ENCODE measurements at places on chromosomes 16 and 17. TPM values are rescaled to one million over a fixed set of nuclear protein-coding genes. Genes with fewer than 3 reads are reported as not detected.

The TBC1D3G gene
- total RNA-seq: not detected

The HLF gene
- total RNA-seq: 29.4 TPM

The ST6GALNAC2 gene
- total RNA-seq: 29.0 TPM

The CTRL gene
- 0.59 TPM for total RNA-seq

The NPIPB12 gene
- 53.1 TPM for total RNA-seq

The KIF18B gene
- total RNA-seq: 0.89 TPM

The SLC38A8 gene
- not detected for total RNA-seq

The HSD3B7 gene
- total RNA-seq: 23.6 TPM

The DHRS7C gene
- not detected for total RNA-seq

The KRTAP2-3 gene
- not detected for total RNA-seq

The CCL2 gene
- 34.1 TPM for total RNA-seq

The FADS6 gene
- not detected for total RNA-seq

The KRTAP4-9 gene
- not detected for total RNA-seq

The TIMP2 gene
- 260 TPM for total RNA-seq

The ASPHD1 gene
- 1.6 TPM for total RNA-seq

The FOXN1 gene
- total RNA-seq: 0.15 TPM

The ITGAD gene
- total RNA-seq: 0.62 TPM

The MT1H gene
- total RNA-seq: 4.3 TPM

The SPATA20 gene
- 29.7 TPM for total RNA-seq

DNA sequence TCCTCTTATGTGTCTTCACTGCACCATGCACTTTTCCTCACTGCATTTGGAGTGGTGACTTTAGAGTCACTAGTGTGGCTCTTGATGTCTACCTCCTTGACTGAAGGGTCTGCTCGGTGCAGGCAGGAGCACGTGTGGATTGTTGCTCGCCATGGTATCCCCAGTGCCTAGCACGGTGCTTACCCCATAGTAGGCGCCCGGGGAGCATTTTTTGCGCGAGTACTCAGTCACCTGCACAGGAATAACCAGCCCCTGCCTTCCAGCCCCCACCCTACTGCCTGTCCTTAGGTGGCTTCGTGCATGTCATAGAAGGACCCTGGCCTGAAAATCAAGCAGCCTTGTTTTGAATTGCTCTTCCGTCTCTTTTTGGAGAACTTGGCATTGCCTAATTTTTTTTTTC is 31.3 kb downstream of the CDRT15 start:
- H3K4me3 ChIP-seq: no peak overlapping the region
- no peak for DNase-seq
- no peak overlapping the region for H3K27ac ChIP-seq
- peaks cover 19% of the 10 kb centered on the region for H3K36me3 ChIP-seq
- no peaks in the 10 kb centered on the region for H3K27me3 ChIP-seq
- peaks cover 22% of the 10 kb centered on the region for H3K4me1 ChIP-seq

DNA sequence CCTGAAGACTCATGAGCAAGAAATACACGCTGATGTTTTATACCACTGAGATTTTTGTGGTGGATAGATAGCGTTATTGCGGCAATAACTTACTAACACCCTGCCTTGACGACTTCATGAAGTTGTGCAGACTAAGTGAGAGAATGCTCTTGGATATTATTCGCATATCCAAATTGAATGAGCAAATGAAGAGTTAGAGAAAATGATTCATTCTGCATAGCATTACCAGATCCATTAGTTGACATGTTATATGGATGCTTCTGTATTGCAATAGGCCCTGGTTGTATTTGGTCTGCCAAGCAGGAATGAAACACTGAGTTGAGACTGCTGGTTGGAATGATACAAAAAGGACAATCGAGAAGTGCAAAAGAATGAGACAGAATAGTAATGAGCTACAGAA is 247.3 kb downstream of the CA10 start:
- no peak overlapping the region for H3K27ac ChIP-seq
- no peak for DNase-seq
- H3K27me3 ChIP-seq: no peaks in the 10 kb centered on the region
- no peak overlapping the region for H3K4me3 ChIP-seq

- H3K27me3 ChIP-seq: no peaks in the 10 kb centered on the region
- DNase-seq: peak; percentile 4
- no peaks in the 10 kb centered on the region for H3K36me3 ChIP-seq
- H3K27ac ChIP-seq: peak overlapping the region; percentile 24
- H3K4me1 ChIP-seq: peaks cover 40% of the 10 kb centered on the region
Observed at GRCh38 chr17:45319239-45319703, 2.5 kb upstream of the MAP3K14 start.

- no peak for DNase-seq
- H3K4me3 ChIP-seq: no peak overlapping the region
Observed at GRCh38 chr16:13436641-13437412, 483.1 kb upstream of the ERCC4 start.

GRCh38 chr17:78129351-78130089 is 965 bp upstream of the TMC6 start:
- H3K27ac ChIP-seq: peak overlapping the region; percentile 91
- no peak for DNase-seq
- H3K36me3 ChIP-seq: peaks cover 25% of the 10 kb centered on the region
- no peaks in the 10 kb centered on the region for H3K27me3 ChIP-seq
- peaks cover 94% of the 10 kb centered on the region for H3K4me1 ChIP-seq

DNA sequence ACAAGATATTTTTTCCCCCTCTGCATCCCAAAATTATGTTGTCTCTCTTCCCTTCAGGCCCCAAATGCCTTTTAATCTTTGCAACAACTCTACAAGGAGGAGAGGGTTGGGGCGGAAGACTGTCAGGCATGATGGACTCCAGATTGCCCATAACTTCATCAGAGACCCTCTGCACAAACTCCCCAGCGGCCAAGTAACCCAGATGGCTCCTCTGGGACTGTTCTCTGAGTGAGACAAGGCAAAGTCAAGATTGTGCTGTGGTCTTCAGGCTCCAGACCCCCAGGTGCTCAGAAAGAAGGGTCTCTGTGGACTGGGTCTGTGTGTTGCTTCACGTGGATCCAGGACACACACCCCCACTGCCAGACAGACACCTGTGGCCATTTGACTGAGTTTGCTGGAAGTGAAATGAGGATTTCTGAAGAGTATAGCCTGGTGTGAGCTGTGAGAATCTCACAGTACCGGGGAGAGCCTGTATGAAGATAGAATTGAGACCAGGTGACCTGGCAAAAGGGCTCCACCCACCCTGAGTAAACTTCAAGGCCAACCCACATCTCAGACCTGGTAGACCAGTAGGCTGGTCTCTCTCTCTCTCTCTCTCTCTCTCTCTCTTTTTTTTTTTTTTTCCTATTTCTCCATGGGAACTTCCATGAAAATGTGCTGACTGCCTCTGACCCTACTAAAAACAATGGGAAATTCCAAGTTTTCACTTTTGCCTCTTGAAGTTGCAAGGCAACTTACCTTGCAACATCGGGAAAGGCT is 354.1 kb downstream of the SOX9 start:
- no peak overlapping the region for H3K4me3 ChIP-seq
- no peaks in the 10 kb centered on the region for H3K4me1 ChIP-seq
- DNase-seq: no peak
- no peaks in the 10 kb centered on the region for H3K36me3 ChIP-seq
- no peak overlapping the region for H3K27ac ChIP-seq

- peaks cover 1% of the 10 kb centered on the region for H3K36me3 ChIP-seq
- H3K4me3 ChIP-seq: peak overlapping the region; percentile 62
- peaks cover 39% of the 10 kb centered on the region for H3K27me3 ChIP-seq
- no peak for DNase-seq
- peaks cover 24% of the 10 kb centered on the region for H3K4me1 ChIP-seq
Observed at GRCh38 chr17:39738568-39738901, 797 bp downstream of the GRB7 start.

DNA sequence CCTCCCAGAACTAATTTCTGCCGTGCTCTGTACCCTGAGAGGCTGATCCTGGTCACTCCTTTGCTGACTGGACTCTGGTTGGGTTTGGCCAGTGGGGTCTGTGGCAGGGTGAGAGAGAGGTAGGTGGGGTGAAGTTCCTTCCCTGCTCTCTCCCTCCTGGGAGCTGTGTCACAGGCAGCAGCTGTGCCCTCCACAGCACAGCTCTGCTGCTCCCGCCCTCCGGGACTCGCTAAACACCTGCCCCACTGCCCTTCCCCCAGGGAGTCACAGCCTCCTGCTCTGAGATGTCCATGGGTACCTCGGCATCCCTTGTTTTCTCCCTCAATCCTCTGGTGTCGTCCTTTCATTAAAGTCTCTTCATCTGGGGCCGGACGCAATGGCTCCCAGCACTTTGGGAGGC is 66.4 kb downstream of the SRCIN1 start:
- no peaks in the 10 kb centered on the region for H3K36me3 ChIP-seq
- peaks cover 28% of the 10 kb centered on the region for H3K27me3 ChIP-seq
- H3K4me3 ChIP-seq: no peak overlapping the region
- no peaks in the 10 kb centered on the region for H3K4me1 ChIP-seq
- no peak for DNase-seq

- no peaks in the 10 kb centered on the region for H3K4me1 ChIP-seq
- no peaks in the 10 kb centered on the region for H3K27me3 ChIP-seq
- DNase-seq: no peak
- peaks cover 92% of the 10 kb centered on the region for H3K36me3 ChIP-seq
- no peak overlapping the region for H3K27ac ChIP-seq
Observed at GRCh38 chr17:67922503-67922902, 73.8 kb downstream of the C17orf58 start.

- DNase-seq: no peak
- peaks cover 8% of the 10 kb centered on the region for H3K4me1 ChIP-seq
- H3K36me3 ChIP-seq: no peaks in the 10 kb centered on the region
- peaks cover 5% of the 10 kb centered on the region for H3K27me3 ChIP-seq
Observed at GRCh38 chr17:37847811-37848331, 76.3 kb upstream of the TBC1D3K start.

DNA sequence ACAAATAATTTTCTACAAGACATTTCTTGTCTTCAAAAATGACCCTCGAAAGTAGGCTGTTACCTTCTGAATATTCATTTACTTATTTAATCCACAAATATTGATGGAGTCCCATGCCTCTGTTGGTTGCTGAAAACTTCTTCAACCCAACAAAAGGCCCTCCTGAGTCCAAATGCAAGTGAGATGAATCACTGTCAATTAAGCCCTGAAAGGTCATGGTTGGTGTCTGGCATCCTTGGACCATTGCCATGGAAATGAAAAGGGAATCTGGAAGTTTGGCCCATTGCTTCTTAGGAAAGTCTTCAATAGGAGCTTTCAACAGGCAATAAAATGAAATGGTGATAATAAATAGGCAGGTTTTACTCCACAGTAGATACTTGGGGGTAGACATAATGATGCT is 364.7 kb upstream of the DYNLRB2 start:
- H3K27me3 ChIP-seq: no peaks in the 10 kb centered on the region
- no peak overlapping the region for H3K4me3 ChIP-seq
- no peak for DNase-seq
- no peak overlapping the region for H3K27ac ChIP-seq
- no peaks in the 10 kb centered on the region for H3K4me1 ChIP-seq
- no peaks in the 10 kb centered on the region for H3K36me3 ChIP-seq

- H3K4me1 ChIP-seq: no peaks in the 10 kb centered on the region
- no peak overlapping the region for H3K27ac ChIP-seq
- H3K4me3 ChIP-seq: no peak overlapping the region
- peak; percentile 33 for DNase-seq
- no peaks in the 10 kb centered on the region for H3K36me3 ChIP-seq
Observed at GRCh38 chr17:28506763-28507487, 777 bp downstream of the FOXN1 start.

GRCh38 chr16:82197540-82198240 is 27.7 kb upstream of the MPHOSPH6 start:
- no peaks in the 10 kb centered on the region for H3K36me3 ChIP-seq
- H3K4me1 ChIP-seq: peaks cover 5% of the 10 kb centered on the region
- H3K4me3 ChIP-seq: no peak overlapping the region
- DNase-seq: no peak

DNA sequence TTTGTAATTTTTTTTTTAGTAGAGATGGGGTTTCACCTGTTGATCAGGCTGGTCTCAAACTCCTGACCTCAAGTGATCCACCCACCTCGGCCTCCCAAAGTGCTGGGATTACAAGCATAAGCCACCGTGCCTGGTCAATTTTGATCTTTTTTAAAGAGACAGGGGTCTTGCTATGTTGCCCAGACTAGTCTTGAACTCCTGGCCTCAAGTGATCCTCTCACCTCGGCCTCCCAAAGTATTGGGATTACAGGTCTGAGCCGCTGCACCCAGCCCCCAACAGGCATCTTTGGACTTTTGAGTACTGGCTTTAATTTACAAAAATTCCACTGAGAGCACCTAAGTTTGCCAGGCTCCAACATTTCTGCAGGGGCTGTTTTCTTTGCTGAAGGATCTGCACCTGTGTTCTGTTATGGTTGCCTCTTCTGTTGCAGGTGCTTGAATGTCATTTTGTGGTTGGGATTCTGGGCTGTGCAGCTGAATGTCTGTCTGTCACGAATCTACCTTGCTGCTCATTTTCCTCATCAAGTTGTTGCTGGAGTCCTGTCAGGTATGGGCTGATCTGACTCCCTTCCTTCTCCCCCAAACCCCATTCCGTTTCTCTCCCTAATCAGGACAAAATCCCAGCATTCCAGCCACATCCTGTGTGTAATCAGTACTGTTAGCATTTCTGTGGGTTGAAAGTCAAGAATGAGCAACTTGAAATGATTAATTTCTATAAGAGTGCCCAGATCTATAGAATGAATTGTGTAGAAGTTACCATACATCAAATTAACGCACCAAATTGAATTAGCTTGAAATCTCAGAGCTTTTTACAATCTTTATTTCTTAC is 8.5 kb downstream of the G6PC1 start:
- no peaks in the 10 kb centered on the region for H3K4me1 ChIP-seq
- H3K4me3 ChIP-seq: no peak overlapping the region
- no peaks in the 10 kb centered on the region for H3K36me3 ChIP-seq
- no peak overlapping the region for H3K27ac ChIP-seq
- H3K27me3 ChIP-seq: no peaks in the 10 kb centered on the region

- H3K36me3 ChIP-seq: peaks cover 42% of the 10 kb centered on the region
- H3K4me1 ChIP-seq: peaks cover 49% of the 10 kb centered on the region
- peak overlapping the region; percentile 95 for H3K4me3 ChIP-seq
- H3K27ac ChIP-seq: peak overlapping the region; percentile 89
- DNase-seq: no peak
- H3K27me3 ChIP-seq: no peaks in the 10 kb centered on the region
Observed at GRCh38 chr17:38753071-38753506, 548 bp downstream of the PSMB3 start.

DNA sequence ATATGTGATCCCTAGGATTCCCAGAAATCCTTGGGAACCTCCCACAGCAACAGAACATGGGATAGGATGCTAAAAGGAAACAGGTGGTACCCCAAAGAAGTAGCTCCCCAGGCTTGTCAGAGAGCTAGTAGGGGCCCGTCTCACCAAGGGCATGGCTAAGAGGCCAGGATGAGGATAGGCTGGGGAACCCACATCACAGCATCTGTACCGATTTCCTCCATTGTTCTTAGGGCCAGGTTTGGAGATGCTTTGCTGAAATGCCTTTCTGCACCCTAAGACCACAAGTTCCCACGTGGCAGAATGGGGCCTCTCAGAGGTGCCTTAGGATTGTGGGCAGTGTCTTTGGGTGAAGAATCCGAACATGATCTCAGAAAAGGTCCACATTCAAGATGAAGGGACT is 169.5 kb downstream of the HS3ST3B1 start:
- no peak overlapping the region for H3K27ac ChIP-seq
- no peak overlapping the region for H3K4me3 ChIP-seq
- H3K27me3 ChIP-seq: no peaks in the 10 kb centered on the region
- no peaks in the 10 kb centered on the region for H3K36me3 ChIP-seq

GRCh38 chr16:84471316-84471715 is 33.1 kb downstream of the MEAK7 start:
- no peak for DNase-seq
- H3K4me3 ChIP-seq: no peak overlapping the region
- no peak overlapping the region for H3K27ac ChIP-seq
- peaks cover 6% of the 10 kb centered on the region for H3K36me3 ChIP-seq
- no peaks in the 10 kb centered on the region for H3K4me1 ChIP-seq
